ENCODE measurements at places on chromosomes 3 and 15.

DNA sequence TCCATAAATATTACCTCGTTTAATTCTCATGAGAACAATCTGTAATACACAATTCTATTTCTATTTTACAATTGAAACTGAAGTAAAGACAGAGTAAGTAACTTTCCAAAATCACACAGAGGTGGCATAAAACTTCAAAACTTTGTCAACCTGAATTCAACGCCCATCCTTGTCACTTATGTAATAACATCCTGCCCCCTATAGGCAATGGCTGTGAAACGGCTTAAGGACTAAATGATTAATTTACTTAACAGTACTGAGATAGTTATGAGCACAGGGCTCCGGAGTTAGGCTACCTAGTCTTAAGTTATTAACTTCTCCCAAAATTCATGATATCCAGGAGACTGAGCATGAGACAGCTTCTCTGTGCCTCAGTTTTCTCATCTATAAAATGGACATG, 293.1 kb upstream of the CHRM5 start:
- DNase-seq = peak; percentile 19

GRCh38 chr3:12159227-12159601, 502 bp upstream of the TIMP4 start:
- no peak for DNase-seq

DNA sequence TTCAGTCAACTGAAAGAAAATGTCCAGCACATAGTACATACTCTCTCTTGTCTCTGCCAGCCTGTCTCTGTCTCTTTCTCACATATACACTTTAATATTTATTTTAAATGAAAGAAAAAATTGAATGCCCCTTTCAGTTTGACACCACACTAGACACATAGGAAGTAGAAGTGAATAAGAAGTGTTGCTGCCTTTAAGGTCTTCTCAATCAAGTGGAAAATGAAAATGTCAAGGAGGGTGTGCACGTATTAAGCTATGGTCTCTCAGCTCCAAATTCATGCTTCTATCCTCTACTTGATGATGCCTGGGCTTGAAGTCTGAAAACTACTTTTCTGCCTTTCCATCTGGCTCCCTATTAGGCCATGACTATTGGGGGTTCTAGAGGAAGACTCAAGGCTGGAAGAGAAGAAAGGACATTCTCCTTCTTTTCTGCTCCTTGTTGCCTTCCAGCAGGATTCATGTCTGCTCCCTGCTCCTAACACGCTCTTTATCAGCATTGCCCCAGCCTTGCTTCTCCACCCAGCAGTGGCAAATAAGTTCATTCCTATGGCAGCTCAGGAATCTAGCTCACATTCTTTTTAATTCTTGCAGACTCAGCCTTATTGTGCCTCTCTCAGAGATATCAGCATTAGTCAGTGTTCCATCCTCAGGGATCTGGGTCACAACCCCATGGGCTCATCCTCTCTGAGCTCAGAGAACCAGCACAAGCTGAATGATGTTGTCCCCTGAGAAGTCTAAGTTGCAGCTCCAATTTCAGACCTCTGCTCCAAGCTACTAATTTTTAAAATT, 609.1 kb upstream of the GRM7 start:
- DNase-seq = no peak

GRCh38 chr3:170196833-170197232, 15.3 kb upstream of the PHC3 start:
- DNase-seq = peak; percentile 39

GRCh38 chr3:155015776-155016436, 64.2 kb upstream of the MME start:
- peak; percentile 27 for DNase-seq

- peak; percentile 70 for DNase-seq
Measured at GRCh38 chr15:73922186-73923151, 3.8 kb upstream of the LOXL1 start.

- no peak for DNase-seq
Measured at GRCh38 chr3:140386357-140387100, 291.3 kb upstream of the TRIM42 start.

Measured in fibroblast of lung (primary cell).